Muscle of leg (tissue), 16 donors: ENCODE measurements at places on chromosomes 12 and 14. TPM values are rescaled to one million over a fixed set of nuclear protein-coding genes. Genes with fewer than 3 reads are reported as not detected.
A peak's percentile ranks its signal among the peaks of the same experiment; 100 is the strongest.

GRCh38 chr12:121240484-121241101, 30.7 kb downstream of the P2RX4 start:
- H3K4me3 ChIP-seq: peak overlapping the region; percentile 24
- H3K27me3 ChIP-seq: no peaks in the 10 kb centered on the region
- peak overlapping the region; percentile 52 for H3K27ac ChIP-seq
- peak; percentile 89 for DNase-seq

- peaks cover 10% of the 10 kb centered on the region for H3K4me1 ChIP-seq
- no peaks in the 10 kb centered on the region for H3K36me3 ChIP-seq
- H3K4me3 ChIP-seq: no peak overlapping the region
- H3K27ac ChIP-seq: peak overlapping the region; percentile 62
- no peaks in the 10 kb centered on the region for H3K27me3 ChIP-seq
- DNase-seq: peak; percentile 69
Measured at GRCh38 chr14:53515276-53515675, 362.2 kb upstream of the DDHD1 start.

- peak overlapping the region; percentile 46 for H3K4me3 ChIP-seq
- H3K4me1 ChIP-seq: peaks cover 31% of the 10 kb centered on the region
- peaks cover 49% of the 10 kb centered on the region for H3K27me3 ChIP-seq
- no peaks in the 10 kb centered on the region for H3K36me3 ChIP-seq
- no peak overlapping the region for H3K27ac ChIP-seq
Measured at GRCh38 chr14:70189456-70190077, 816 bp upstream of the SLC8A3 start.

- DNase-seq: no peak
- no peak overlapping the region for H3K27ac ChIP-seq
Measured at GRCh38 chr12:53170215-53170614, 10.3 kb upstream of the ZNF740 start.

DNA sequence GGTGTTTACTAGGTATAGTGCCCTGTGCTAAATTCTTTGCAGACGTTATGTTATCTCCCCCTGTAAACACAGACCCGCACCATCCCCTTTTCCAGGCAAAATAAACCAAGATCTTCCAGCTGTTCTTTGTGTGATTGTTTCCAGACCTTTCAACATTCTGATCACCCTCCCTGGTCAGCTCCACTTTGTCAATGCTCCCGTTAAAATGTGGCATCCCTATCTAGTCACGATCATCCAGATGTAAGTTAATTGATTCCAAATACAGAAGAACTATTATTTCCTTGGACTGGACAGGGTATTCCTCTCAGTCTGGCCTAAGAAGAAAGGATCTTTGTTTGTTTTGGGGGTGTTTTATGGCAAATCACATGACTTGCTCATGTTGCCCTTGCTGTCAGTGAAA, 127.6 kb upstream of the ARID2 start:
- H3K27ac ChIP-seq: no peak overlapping the region
- no peaks in the 10 kb centered on the region for H3K4me1 ChIP-seq
- no peak overlapping the region for H3K4me3 ChIP-seq
- H3K27me3 ChIP-seq: no peaks in the 10 kb centered on the region

- H3K27me3 ChIP-seq: no peaks in the 10 kb centered on the region
- no peak overlapping the region for H3K27ac ChIP-seq
- H3K36me3 ChIP-seq: no peaks in the 10 kb centered on the region
Measured at GRCh38 chr12:93348575-93349435, 28.9 kb upstream of the NUDT4 start.

- H3K27me3 ChIP-seq: no peaks in the 10 kb centered on the region
- DNase-seq: peak; percentile 28
- H3K36me3 ChIP-seq: no peaks in the 10 kb centered on the region
- H3K4me3 ChIP-seq: peak overlapping the region; percentile 69
- peak overlapping the region; percentile 30 for H3K27ac ChIP-seq
Measured at GRCh38 chr14:88384718-88385117, 739 bp upstream of the SPATA7 start.

DNA sequence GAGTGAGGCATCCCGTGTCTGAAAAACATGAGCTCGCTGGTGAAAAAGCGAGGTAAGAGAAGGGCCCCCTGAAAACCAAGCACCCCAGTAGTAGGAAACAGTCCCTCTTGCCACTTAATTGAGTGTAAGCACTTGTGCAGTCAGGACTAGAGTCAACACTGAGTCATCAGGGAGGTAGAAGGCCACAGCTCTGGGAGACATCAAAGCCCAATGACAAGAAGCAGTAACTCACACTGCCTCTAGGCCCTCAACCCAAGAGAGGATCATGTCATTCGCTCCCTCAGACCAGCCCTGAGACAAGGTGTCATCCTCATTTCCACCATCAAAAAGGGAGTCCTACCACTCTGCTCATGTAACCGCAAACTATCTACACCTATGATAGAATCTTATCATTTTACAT, 17.8 kb downstream of the POMT2 start:
- peaks cover 36% of the 10 kb centered on the region for H3K36me3 ChIP-seq
- no peak overlapping the region for H3K4me3 ChIP-seq
- no peak overlapping the region for H3K27ac ChIP-seq
- H3K4me1 ChIP-seq: peaks cover 37% of the 10 kb centered on the region
- DNase-seq: no peak

The PLCZ1 gene
- total RNA-seq: not detected

The TECPR2 gene
- total RNA-seq: 8.3 TPM

The APOF gene
- total RNA-seq: not detected

The IQSEC3 gene
- 1.1 TPM for total RNA-seq

The LRRK2 gene
- 5.9 TPM for total RNA-seq
